ENCODE measurements at places on chromosomes 3 and 15.

DNA sequence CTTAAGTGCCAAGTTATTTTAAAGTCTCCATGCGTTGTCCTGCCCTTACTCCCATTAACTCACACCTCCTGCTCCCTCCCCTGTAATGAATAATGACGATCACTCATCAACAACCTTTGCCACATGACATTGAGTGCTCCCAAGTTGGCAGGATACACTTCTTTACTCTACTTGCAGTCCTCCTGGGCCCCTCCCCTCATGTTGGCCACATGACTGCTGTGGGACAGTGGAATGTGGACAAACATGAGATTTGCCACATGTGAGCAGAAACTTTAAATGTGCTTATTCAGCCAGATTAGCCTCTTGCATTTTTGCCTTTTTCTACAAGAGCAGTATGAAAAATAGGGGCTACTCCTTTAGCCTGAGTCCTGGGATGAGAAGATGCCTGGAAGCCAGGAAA is 167.9 kb downstream of the DCLK3 start:
- no peak for DNase-seq

DNA sequence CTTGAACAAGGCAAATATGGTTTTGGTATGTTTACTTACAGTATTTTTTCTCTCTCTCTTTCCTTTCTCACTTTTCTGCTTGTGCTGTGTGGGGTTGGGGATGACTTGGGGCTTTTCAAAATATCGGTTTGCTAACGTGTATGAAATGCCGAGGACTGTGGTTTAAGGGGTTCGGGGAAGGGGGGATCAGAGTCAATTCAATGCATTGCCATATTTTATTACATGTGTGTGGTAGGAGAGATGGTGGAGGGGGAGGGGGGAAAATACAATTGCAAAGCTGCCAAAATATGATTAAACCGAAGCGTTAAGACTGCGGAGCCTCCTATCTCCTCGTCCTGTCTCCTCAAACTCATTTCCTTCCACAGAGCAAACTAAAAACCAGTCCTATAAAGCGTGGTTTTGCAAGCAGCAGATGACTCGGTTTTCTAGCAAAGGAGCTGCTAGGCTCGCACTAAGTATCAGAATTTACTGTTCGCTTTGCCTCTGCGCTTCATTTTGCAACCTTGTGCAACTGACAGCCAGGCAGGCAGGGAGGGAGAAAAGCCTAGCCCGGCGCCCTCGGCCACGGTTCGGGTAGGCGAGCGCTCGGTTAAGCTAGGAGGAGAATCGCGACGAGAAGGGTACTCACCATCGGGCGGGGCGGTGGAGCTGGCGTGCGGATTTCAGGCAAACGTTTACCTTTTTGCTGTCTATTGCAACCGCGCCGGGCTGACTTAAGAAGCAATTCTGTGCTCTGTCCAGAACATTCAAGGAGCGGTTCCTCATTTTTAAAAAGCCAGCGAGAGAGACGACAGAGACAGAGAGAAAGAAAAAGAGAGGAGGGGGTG is 4.0 kb upstream of the NR2F2 start:
- DNase-seq, result no peak

DNA sequence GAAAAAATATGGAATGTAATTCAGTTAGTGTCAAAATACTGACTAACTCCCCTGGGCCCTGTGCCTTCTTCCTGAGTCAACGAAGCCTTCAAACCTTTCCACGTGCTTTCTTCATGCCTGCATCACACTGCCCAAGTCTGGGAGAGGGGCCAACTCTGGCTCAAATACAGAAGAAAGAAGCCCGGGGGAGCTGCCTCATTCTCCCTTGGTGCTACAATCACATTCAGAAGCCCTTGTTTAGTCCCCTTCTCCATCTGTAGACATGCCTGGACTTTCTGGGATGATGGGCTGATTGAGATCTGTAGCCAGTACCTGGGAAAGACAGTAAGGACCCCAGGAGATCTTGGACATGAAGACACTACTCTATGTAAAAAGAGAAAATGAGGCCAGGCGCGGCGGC is 77.8 kb upstream of the GSK3B start:
- no peak for DNase-seq

GRCh38 chr3:66393333-66394005 is 107.4 kb downstream of the LRIG1 start:
- DNase-seq, result no peak

DNA sequence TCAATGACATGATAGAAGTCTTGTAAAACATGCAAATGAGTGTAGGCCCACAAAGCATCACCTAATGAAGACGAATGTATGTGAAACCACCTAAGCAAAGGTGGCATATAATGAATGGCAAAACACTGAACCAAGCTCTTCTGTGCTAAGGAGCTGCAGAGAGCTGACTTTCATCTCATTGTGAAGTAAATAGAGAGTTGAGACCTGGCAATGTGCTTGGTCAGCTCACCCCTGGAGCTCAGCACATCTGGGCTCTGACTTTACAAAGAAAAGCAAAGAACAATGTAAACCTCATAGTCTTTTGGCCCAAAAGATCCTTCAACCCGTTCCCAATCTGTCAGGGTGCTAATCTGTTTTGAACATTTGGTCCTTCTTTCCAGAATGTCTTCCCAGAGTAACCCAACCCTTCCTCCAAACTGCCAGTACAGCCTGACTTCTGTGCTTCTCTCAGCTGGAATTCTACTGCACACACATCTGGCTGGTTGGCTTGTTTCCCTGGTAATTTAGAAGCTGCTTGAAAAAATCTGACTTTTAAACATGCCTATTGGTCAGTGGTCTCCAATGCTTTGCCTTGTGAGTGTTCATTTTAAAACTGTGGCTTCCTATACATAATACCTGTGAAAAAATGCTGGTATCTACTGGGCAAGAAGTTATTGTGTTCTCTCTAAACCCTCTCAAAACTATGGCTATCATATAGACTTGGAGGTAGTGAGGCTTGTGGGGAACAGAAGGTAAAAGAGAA is 101.7 kb downstream of the CD200R1L start:
- no peak for DNase-seq

GRCh38 chr3:171966533-171967136 is 72.7 kb upstream of the FNDC3B start:
- no peak for DNase-seq

DNA sequence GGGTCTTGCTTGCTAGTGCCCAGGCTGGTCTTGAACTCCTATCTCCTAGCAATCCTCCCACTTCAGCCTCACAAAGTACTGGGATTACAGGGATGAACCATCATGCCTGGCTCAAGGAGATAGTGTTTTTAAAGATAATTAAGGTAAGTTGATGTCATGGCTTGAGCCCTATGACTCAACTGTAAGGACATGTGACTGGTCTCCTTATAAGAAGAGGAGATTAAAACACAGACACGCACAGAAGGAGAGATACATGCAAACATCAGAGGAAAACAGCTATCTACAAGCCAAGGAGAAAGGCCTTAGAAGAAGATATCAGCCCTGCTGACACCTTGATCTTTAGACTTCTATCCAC is 220.4 kb upstream of the GADL1 start:
- no peak for DNase-seq

GRCh38 chr3:31472479-31473390 is 60.0 kb upstream of the STT3B start:
- DNase-seq, result no peak

DNA sequence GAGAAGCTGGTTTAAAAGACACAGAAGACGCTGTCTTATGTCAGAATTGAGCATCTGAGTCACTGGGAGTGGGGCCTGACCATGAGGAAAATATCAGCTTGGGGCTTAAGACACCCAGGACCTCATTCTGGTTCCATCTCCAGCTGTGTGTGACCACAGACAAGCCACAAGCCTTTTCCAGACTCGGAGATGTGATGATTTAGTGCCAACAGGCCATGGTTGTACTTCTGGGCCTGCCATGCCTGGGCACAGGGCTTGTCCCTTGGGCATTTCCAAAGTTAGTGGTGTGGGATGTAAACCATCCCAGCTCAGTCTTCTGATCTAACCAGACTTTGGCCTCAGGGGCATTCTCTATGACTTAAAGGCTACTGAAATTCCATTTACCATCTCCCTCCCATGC is 269.8 kb downstream of the RYR3 start:
- DNase-seq, result no peak

DNA sequence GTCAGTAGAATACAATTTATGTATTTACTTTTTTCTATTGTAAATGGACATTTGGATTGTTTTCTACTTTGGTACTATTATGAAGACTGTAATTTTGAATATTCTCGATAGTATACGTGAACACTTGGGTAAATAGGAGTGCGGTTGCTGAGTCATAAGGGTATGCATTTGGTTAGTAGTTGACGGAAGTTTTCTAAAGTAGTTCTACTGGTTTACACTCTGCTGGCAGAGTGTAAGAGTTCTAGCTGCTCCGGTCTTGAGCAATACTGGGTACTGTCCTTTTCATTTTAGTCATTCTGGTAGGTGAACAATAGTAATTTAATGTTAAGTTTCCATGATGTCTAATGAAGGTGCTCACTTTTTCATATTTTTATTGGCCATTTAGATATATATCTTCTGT is 70.0 kb downstream of the MEF2A start:
- DNase-seq, result no peak

GRCh38 chr15:64423970-64424369 is 36.3 kb downstream of the TRIP4 start:
- no peak for DNase-seq

DNA sequence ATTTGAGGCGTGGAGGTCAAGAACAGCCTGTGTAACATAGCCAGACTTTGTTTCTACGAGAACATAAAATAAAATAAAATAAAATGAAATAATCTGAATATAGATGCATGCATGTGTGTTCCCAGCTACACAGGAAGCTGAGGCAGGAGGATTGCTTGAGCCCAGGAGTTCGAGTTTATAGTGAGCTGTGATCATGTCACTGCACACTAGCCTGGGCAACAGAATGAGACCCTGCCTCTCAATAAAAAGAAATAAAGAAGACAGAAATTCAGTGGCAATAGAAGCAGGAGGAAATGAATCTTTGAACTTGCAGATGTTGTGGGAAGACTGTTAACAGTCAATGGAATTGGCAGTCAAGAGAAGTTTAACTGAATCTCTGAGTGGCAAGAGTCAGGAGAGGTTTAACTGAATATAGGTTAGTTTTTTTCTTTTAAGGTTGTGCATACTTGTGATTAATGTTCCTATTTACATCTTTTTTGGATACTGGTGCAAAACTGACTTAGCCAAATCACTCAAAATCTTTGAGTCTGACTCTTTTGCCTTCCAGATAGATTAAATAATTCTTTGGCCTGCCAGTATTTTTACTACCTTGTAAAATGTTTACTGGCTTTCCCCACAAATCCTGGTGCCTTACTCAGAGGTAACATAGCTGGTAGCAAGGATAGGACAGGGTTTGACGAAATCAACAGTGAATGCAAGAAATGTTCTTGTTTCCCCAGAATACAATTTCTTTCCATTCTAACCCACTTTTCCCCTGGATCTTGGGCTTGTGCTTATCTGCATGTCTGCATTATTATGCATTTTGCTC is 361.4 kb downstream of the PDCD6IP start:
- DNase-seq, result no peak

GRCh38 chr3:19384868-19385267 is 236.6 kb downstream of the KCNH8 start:
- DNase-seq, result no peak

- DNase-seq, result no peak
Observed at GRCh38 chr3:147654827-147655226, 245.7 kb downstream of the ZIC1 start.

GRCh38 chr15:55250941-55251340 is 38.7 kb downstream of the RAB27A start:
- DNase-seq, result no peak

- DNase-seq, result no peak
Observed at GRCh38 chr3:127962937-127963336, 47.9 kb downstream of the KBTBD12 start.

DNA sequence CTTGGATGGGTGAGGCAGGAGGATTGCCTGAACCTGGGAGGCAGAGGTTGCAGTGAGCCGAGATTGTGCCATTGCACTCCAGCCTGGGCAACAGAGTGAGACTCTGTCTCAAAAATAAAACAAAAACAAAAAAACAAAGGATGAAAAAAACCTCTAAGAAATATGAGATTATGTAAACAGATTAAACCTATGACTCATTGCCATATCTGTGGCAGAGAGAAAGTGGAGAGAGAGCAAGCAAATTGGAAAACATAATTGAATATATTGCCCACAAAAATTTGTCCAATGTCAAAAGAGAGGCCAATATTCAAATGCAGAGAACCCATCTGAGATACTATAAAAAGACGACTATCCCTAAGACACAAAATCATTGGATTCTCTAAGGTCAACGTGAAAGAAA is 1106.0 kb downstream of the OTOL1 start:
- no peak for DNase-seq

- no peak for DNase-seq
Observed at GRCh38 chr3:56303487-56303886, 164.8 kb downstream of the ERC2 start.

DNA sequence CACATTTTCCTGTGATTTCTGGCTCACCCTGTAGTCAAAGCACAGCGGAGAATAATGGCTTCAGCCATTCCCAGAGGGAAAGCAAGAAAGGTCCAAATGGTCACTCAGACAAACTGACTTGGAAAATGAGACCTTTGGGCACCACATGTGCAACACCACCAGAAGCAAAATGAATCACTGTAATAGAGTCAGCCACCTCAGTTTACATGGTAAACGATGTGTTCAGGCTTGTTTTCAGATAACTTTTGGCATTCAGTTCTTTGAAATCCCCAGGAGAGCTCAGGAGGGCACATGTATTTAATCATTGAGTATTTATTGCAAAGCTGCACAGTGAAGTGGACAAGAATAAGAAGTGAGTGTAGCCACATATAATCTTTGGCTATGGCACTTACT is 38.4 kb upstream of the ALCAM start:
- DNase-seq, result no peak

- no peak for DNase-seq
Observed at GRCh38 chr3:137008976-137009375, 51.2 kb downstream of the IL20RB start.

GRCh38 chr3:51361746-51362145 is 23.3 kb upstream of the MANF start:
- no peak for DNase-seq

GRCh38 chr15:77033729-77034671 is 36.9 kb downstream of the TSPAN3 start:
- no peak for DNase-seq

DNA sequence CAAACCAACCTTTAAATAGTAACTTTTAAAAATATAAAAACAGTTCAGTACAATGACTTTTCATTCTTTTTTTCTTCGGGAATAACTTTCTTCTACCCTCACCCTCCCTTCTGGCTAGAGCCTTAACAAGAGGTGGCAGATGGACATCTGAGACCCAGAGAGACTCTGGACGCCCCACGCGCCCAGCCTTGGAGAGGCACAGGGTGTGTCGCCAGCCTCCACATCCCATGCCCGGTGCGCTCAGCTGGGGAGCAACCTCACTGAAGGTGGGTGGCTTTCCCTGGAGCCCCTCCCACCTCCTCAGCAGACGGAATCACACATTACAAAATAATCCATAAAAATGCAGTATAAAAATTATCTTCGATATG is 49.5 kb downstream of the TLE3 start:
- DNase-seq, result no peak

All from stimulated activated CD4-positive, alpha-beta T cell treated with anti-CD3 and anti-CD28 coated beads, Interleukin-1b, Interleukin-23, amount 100 ng/mL, for 1 hour (primary cell).